ENCODE measurements at places on chromosomes 4 and X. TPM values are rescaled to one million over a fixed set of nuclear protein-coding genes. Genes with fewer than 3 reads are reported as not detected.

DNA sequence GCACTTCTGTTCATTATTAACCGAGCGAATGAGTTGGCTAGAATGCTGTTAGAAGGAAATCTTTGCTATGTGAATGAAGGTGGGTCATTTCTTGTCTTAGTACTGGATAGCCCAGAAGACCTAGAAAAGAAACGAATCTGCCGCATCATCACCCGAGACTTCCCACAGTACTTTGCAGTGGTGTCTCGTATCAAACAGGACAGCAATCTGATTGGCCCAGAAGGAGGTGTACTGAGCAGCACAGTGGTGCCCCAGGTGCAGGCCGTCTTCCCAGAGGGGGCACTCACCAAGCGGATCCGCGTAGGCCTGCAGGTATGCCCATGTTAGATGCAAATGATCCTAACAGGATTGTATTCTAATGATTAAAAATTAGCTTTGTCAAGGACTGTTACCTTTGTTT is 286.3 kb downstream of the ANK2 start:
- no peaks in the 10 kb centered on the region for H3K4me1 ChIP-seq
- no peak overlapping the region for H3K27ac ChIP-seq
- no peaks in the 10 kb centered on the region for H3K36me3 ChIP-seq
- no peak overlapping the region for H3K4me3 ChIP-seq

- no peaks in the 10 kb centered on the region for H3K4me1 ChIP-seq
- no peaks in the 10 kb centered on the region for H3K36me3 ChIP-seq
- H3K27ac ChIP-seq, result no peak overlapping the region
- no peak overlapping the region for H3K4me3 ChIP-seq
- no peak for DNase-seq
Observed at GRCh38 chr4:55216863-55217635, 91.7 kb upstream of the KDR start.

- no peak overlapping the region for H3K27ac ChIP-seq
- H3K4me1 ChIP-seq, result no peaks in the 10 kb centered on the region
- no peaks in the 10 kb centered on the region for H3K36me3 ChIP-seq
- H3K27me3 ChIP-seq, result no peaks in the 10 kb centered on the region
- H3K4me3 ChIP-seq, result no peak overlapping the region
Observed at GRCh38 chr4:160038615-160039014, 935.7 kb downstream of the RAPGEF2 start.

The POU3F4 gene
- not detected for total RNA-seq

The MND1 gene
- total RNA-seq, result 1.4 TPM
